Stimulated activated naive CD4-positive, alpha-beta T cell treated with Interleukin-2 at 50 U/mL for 16 hours (primary cell): ENCODE measurements at places on chromosomes 4 and X.

- DNase-seq = no peak
Observed at GRCh38 chrX:114717921-114718320, 134.0 kb downstream of the HTR2C start.

GRCh38 chrX:25020391-25020904, 4.7 kb upstream of the ARX start:
- no peak for DNase-seq

DNA sequence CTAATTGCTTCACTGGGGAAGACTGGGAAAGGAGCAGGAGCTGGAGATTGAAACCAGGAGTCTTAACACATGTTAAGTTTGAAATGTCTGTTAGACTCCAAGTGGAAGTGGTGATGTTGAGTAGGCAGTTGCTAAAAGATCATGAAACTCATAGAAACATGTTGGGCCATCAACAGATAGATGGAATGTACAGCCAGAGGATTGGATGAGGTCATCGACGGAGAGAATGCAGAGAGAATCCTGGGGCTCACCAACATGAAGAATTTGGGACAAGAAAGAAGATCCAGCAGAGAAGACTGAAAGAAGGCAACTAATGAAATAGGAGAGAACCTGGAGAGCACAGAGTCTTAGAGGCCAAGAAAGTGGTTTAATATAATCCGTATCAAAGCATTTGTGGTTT, 19.4 kb upstream of the TSPAN5 start:
- DNase-seq = no peak

GRCh38 chr4:167717495-167717894, 374.8 kb upstream of the ANXA10 start:
- DNase-seq = no peak

DNA sequence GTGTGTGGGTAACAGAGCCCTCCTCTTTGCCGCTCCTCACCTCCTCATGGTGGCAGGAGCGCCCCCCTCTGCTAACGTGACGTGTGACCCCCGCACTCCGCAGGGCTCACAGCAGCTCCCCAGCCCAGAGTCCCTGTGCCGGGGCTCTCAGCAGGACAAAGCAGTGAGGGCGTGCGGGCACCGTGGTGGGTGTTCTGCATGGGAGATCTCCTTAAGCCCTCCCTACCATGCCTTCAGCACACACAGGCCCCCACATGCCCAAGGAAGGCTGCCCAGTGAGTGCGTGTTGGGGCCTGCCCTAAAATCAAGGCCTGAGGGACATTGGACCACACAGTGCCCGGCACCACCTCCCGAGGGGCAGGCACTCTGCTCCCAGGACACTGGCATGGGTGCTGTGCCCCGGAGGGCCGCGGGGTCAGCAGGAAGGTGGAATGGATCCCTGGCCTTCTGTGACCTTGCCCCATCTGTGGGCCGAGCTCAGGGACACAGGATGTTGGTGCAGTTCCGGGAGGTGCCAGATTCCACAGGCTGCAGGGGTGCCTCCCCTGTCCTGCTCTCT, 10.1 kb downstream of the PSAPL1 start:
- no peak for DNase-seq

DNA sequence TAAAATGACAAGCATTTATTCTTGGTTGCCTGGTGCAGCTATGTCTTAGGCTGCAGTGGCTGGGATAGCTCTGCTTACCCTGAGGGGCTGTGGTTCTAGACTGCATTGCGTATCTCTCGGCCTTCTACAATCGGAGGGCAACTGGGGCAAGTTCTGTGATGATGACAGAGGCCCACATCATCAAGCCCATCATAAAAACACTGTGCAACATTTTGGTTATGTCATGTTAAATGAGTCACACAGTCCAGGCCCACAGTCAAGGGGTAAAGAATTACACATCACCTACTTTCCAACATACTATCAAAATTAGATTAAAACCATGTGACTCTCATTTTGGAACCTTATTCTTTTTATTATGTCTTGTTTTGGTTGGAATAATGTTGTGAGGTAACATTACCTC, 120.2 kb upstream of the GUCY1A1 start:
- DNase-seq = no peak

DNA sequence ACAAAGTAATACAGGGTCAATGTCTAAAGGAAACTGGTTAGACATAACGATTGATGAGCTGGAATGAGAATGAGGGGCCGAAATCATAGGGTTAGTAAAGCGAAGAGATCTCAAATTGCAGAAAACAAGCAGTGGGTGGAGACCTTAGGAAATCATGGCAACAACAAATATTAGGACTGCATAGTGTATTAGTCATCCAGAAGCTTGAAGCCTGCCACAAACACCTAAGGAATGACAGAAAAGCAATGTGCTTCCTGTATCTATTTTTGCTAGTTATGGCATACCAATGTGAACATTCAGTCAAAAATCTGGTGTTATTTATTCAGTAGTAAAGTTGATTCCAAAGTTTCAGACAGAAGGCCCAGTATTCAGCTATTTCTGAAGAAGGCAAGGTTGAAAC, 410.9 kb upstream of the CT83 start:
- DNase-seq = no peak

DNA sequence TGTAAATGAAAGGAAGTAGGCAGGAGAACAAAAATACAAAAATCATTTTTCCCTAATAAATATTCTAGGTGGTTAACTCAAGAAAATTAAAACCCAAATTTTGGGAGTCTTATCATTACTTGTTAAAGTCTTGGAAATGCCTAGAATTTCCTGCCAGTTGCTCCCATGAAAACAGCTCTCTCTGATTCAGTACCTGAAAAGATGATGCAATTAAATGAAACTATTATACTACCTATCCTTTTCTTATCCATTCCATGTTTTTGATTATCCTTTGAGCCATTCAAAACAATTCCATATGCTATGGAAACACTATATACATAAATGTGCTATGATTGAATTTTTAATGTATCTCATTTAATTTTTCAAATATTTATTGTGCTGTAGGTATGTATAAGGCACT, 50.5 kb upstream of the AMELX start:
- no peak for DNase-seq

- DNase-seq = no peak
Observed at GRCh38 chr4:143346206-143346605, 9.5 kb downstream of the GAB1 start.

GRCh38 chr4:162912482-162912881, 254.2 kb downstream of the NAF1 start:
- no peak for DNase-seq

- no peak for DNase-seq
Observed at GRCh38 chrX:132592880-132593279, 104.0 kb upstream of the MBNL3 start.

- no peak for DNase-seq
Observed at GRCh38 chr4:55758066-55758465, 61.5 kb upstream of the EXOC1L start.
